ENCODE measurements at places on chromosomes 6 and 20. TPM values are rescaled to one million over a fixed set of nuclear protein-coding genes. Genes with fewer than 3 reads are reported as not detected.

LY6G5B gene
- total RNA-seq, result 2.1 TPM

XKR7 gene
- 1.8 TPM for total RNA-seq

NKX2-2 gene
- total RNA-seq, result 6.6 TPM

TAAR6 gene
- not detected for total RNA-seq

TMEM200A gene
- total RNA-seq, result 13.6 TPM

OR11A1 gene
- not detected for total RNA-seq

GRCh38 chr6:149363154-149363553, 36.9 kb upstream of the SUMO4 start:
- H3K27ac ChIP-seq, result no peak overlapping the region
- H3K4me1 ChIP-seq, result no peaks in the 10 kb centered on the region
- H3K27me3 ChIP-seq, result no peaks in the 10 kb centered on the region
- H3K4me3 ChIP-seq, result no peak overlapping the region

DNA sequence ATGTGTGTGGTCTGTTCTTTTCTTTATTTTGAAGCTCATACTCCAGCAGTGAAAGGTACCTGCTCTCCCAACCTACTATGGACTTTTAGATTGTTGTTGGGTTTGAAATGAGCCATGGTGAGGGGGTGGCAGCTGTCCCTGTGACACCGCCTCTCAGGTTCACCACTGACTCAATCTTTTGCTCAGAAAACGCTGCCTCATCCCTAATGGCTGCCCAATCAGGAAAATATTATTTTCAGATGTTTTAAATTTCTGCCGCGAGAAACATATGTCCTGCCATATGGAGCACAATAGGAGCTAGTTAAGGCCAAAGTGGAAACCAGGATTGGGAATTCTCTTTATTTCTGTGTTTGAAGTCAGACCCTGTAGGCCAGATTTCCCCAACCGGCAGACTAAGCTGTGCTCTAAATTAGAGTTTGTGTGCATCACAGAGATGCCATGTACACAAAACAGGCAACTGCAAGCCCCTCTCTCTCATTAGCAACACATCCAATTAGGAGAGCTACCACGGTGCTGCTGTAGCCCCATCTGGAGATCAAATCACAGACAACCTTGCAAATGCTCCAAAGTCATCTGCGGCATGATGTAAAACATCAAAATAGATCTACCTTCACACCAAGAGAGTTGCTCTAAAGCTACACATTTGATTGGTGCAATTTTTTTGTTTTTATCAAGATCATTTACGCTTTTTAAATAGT, 144.1 kb upstream of the BACH2 start:
- H3K4me3 ChIP-seq, result no peak overlapping the region
- no peaks in the 10 kb centered on the region for H3K4me1 ChIP-seq
- no peak overlapping the region for H3K27ac ChIP-seq
- DNase-seq, result no peak
- H3K36me3 ChIP-seq, result no peaks in the 10 kb centered on the region

DNA sequence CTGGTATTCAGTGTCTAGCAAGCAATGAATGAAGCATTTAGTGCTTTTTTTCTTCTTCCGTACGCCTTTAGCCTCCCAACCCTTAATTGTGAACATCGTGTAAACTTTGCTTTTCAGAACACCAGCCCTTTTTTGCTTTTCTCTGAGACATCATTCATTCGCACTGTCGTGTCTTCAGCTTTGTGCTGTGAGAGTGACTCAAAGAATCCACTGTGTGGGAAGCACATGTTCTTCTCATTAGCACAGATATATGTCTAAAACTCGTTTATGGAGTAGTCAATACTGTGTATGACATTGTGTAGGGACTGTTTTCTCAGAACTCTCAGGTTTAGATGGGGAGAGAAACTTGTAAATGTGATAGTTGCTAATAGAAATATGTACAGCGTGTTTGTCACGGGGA, 279.1 kb downstream of the FARS2 start:
- no peaks in the 10 kb centered on the region for H3K36me3 ChIP-seq
- DNase-seq, result no peak
- H3K4me1 ChIP-seq, result peaks cover 7% of the 10 kb centered on the region

DNA sequence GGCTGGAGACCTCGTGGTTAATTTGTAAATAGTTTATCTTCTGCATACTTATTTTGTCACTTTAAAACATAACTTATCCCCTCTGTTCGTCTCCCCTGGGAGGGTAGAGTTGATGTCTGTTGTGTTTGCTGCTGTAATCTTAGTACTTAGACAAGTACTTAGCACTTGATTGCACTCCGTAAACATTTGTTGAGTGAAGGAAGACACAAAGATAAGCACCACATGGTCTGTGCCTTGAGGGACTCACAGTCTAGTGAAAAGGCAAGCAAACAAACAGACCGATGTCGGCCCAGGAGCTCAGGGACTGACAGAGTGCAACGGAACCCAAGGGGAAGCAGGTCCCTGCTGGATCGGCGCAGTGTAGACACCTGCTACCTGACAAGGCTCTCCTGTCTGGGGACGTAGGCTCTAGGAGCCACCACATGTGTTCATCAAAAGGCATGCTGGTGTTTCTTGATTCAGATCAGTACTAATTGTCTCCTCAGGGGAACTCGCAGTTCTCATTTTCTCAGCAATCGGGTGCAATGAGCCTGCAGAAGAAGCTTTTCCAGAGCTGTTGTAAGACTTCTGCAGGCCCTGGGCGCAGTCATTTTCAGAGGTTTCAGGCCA, 31.4 kb downstream of the EDN3 start:
- H3K27me3 ChIP-seq, result no peaks in the 10 kb centered on the region
- H3K27ac ChIP-seq, result no peak overlapping the region
- H3K4me3 ChIP-seq, result no peak overlapping the region
- DNase-seq, result peak; percentile 76
- no peaks in the 10 kb centered on the region for H3K36me3 ChIP-seq

GRCh38 chr6:126440923-126441322, 101.0 kb downstream of the CENPW start:
- no peaks in the 10 kb centered on the region for H3K27me3 ChIP-seq
- H3K4me3 ChIP-seq, result no peak overlapping the region
- no peaks in the 10 kb centered on the region for H3K4me1 ChIP-seq
- H3K36me3 ChIP-seq, result no peaks in the 10 kb centered on the region
- H3K27ac ChIP-seq, result no peak overlapping the region
- DNase-seq, result no peak

DNA sequence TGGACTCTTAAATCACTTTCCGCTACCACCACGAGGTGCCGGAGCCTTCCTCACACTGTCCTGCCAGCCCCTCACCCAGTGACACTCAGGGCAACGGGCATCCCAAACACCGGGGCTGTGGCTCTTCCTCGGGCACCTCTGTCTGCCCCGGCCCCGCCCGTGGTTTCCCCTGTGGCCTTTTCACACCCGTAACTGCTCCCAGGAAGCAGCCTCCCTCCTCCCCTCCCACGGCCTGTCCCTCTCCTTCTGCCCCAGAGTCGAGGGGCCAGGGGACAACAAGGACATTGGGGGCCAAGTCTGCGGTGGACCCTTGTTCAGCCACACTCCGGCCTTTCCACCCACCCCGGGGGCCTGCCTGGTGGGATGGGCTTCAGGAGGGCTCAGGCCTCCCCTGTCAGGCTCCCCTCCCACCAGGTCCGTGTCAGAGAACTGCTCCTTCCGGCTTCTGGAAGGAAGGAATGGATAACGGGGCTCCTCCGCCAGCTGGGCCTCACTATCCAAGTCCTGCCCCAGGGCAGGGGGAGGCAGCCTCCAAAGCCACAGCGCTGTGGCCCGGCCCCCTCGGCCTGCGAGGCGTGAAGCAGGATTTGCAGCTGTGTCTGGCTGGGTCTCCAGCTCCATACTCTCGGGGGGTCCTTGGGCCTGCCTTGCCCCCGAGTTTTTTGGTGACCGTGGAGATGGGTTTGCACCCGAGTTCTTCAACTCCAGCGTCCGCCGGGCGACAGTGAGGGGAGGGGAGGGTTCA, 54.7 kb upstream of the CHRNA4 start:
- no peak for DNase-seq
- no peak overlapping the region for H3K27ac ChIP-seq
- H3K4me3 ChIP-seq, result no peak overlapping the region
- peaks cover 18% of the 10 kb centered on the region for H3K4me1 ChIP-seq

GRCh38 chr6:14711056-14711703, 534.7 kb upstream of the JARID2 start:
- no peak overlapping the region for H3K27ac ChIP-seq
- no peak for DNase-seq
- no peaks in the 10 kb centered on the region for H3K36me3 ChIP-seq
- peaks cover 7% of the 10 kb centered on the region for H3K4me1 ChIP-seq
- no peak overlapping the region for H3K4me3 ChIP-seq

DNA sequence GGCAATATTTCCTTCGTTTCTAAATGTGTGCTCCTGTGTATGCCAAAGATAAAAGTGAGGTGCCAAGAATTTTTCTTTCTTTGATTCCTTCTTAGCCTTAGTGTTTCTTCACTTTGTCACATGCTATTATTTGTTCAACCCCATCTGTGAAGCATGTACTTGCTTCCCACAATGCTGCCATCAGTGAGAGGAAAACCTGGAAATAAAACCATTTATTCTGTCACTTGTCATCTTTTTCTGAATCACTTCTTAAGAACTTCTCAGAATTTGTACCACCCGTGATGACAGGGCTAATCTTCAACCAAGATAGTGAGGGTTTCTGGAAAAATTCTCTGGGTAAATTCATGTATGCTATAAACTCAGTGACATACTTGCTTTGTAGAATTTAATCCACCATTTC, 450.1 kb downstream of the COL12A1 start:
- DNase-seq, result no peak
- no peak overlapping the region for H3K4me3 ChIP-seq
- no peaks in the 10 kb centered on the region for H3K4me1 ChIP-seq
- H3K27ac ChIP-seq, result no peak overlapping the region
- H3K36me3 ChIP-seq, result no peaks in the 10 kb centered on the region
- H3K27me3 ChIP-seq, result no peaks in the 10 kb centered on the region

GRCh38 chr6:156828280-156828703, 51.1 kb downstream of the ARID1B start:
- peaks cover 6% of the 10 kb centered on the region for H3K4me1 ChIP-seq
- H3K27me3 ChIP-seq, result no peaks in the 10 kb centered on the region

GRCh38 chr6:32895006-32895345, 41.0 kb downstream of the PSMB9 start:
- no peaks in the 10 kb centered on the region for H3K36me3 ChIP-seq
- H3K27me3 ChIP-seq, result no peaks in the 10 kb centered on the region
- DNase-seq, result no peak
- H3K27ac ChIP-seq, result peak overlapping the region; percentile 95
- H3K4me3 ChIP-seq, result peak overlapping the region; percentile 93
- H3K4me1 ChIP-seq, result peaks cover 15% of the 10 kb centered on the region

GRCh38 chr6:73234733-73235132, 9.4 kb upstream of the KHDC1L start:
- H3K4me1 ChIP-seq, result no peaks in the 10 kb centered on the region
- H3K27ac ChIP-seq, result no peak overlapping the region
- no peaks in the 10 kb centered on the region for H3K36me3 ChIP-seq
- no peak for DNase-seq
- H3K27me3 ChIP-seq, result no peaks in the 10 kb centered on the region

GRCh38 chr20:63134201-63134612, 81.7 kb downstream of the YTHDF1 start:
- peaks cover 7% of the 10 kb centered on the region for H3K27me3 ChIP-seq
- no peak overlapping the region for H3K27ac ChIP-seq

DNA sequence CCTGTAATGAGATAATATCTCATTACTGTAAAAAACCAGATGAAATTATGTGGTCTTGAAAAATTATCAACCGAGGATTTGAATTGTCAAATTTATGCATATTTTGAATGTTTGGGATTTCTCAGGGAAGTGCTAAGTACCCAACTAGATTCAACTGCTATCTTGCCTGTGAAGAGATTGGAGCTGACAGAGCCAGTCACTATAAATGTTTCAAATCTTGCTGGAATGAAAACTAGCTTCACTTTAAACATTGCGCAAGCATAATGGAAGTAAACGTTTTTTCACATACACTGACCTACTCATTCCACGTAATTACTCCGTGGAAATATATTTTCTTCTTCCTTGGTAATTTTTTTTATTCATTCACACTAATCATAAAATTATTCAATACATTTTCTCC, 46.7 kb downstream of the TMEM170B start:
- peaks cover 6% of the 10 kb centered on the region for H3K4me1 ChIP-seq
- H3K4me3 ChIP-seq, result no peak overlapping the region
- H3K27ac ChIP-seq, result no peak overlapping the region
- no peaks in the 10 kb centered on the region for H3K27me3 ChIP-seq
- no peaks in the 10 kb centered on the region for H3K36me3 ChIP-seq

- H3K4me3 ChIP-seq, result no peak overlapping the region
- H3K27me3 ChIP-seq, result no peaks in the 10 kb centered on the region
- peaks cover 63% of the 10 kb centered on the region for H3K4me1 ChIP-seq
- peak overlapping the region; percentile 88 for H3K27ac ChIP-seq
Measured at GRCh38 chr20:64188682-64189529, 24.7 kb downstream of the MYT1 start.

DNA sequence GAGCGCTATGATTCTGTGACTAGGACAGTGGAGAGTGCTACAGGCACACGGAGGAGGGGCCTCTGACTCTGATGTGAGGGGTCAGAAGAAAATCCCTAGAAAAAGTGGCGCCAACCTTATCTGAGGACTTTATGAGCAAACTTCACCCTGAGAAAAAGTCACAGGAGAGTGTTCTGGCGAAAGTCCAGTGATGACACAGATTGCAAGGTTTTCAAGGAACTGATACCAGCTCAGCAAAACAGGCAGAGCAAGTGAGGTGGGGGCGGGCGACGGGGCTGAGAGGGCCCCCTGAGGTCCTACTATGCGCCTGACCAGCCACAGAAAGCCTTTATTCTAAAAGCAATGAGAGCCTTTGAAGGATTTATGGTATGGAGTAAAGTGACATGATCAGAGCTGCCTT, 73.3 kb downstream of the SLC22A23 start:
- H3K27me3 ChIP-seq, result no peaks in the 10 kb centered on the region
- no peak overlapping the region for H3K27ac ChIP-seq
- no peak for DNase-seq
- H3K4me1 ChIP-seq, result peaks cover 45% of the 10 kb centered on the region
- H3K4me3 ChIP-seq, result no peak overlapping the region
- H3K36me3 ChIP-seq, result peaks cover 9% of the 10 kb centered on the region

DNA sequence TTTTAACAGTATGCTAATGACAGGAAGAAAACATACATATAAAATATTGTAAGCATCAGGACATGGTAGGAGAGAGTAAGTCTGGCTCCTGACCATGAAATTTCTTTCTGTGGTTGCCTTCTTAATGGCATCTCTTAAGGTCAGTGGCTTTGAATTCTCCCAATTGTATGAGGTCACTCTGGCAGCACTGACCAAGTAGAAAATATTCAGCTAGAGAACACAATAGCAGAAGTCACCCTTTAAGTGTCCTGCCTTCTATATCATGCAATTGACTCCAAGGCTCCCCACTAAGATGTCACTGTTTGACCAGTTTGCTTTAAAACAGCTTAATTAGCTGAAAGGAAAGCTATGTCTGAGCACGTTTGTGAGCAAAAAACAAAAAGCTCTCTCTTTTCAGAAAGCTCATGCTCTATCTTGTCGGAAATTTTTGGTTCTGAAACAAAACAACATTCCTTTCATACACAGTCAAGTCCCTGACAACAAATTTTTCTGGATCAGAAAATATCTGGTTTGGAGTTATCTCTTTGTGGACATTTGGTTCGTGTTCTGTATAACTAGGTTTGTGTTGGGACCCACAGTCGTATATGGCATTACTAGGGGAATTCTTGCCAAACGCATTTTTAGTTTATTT, 120.9 kb upstream of the IFNGR1 start:
- no peak overlapping the region for H3K27ac ChIP-seq
- H3K4me1 ChIP-seq, result peaks cover 12% of the 10 kb centered on the region
- no peaks in the 10 kb centered on the region for H3K36me3 ChIP-seq
- DNase-seq, result no peak
- H3K4me3 ChIP-seq, result no peak overlapping the region

- H3K36me3 ChIP-seq, result peaks cover 11% of the 10 kb centered on the region
- H3K27ac ChIP-seq, result no peak overlapping the region
- no peak for DNase-seq
- no peaks in the 10 kb centered on the region for H3K27me3 ChIP-seq
Measured at GRCh38 chr6:157291356-157291755, 32.0 kb downstream of the TMEM242 start.
